AG08395 (cell line): ENCODE measurements at places on chromosomes 4 and X.

GRCh38 chr4:7987148-7987989 is 47.7 kb upstream of the AFAP1 start:
- DNase-seq: peak; percentile 75

- no peak for DNase-seq
These were observed 35.1 kb downstream of the ATG4A start for GRCh38 chrX:108126661-108127060.

GRCh38 chr4:38681281-38681991 is 17.4 kb downstream of the KLF3 start:
- no peak for DNase-seq

GRCh38 chr4:143477487-143477886 is 36.0 kb upstream of the SMARCA5 start:
- no peak for DNase-seq

DNA sequence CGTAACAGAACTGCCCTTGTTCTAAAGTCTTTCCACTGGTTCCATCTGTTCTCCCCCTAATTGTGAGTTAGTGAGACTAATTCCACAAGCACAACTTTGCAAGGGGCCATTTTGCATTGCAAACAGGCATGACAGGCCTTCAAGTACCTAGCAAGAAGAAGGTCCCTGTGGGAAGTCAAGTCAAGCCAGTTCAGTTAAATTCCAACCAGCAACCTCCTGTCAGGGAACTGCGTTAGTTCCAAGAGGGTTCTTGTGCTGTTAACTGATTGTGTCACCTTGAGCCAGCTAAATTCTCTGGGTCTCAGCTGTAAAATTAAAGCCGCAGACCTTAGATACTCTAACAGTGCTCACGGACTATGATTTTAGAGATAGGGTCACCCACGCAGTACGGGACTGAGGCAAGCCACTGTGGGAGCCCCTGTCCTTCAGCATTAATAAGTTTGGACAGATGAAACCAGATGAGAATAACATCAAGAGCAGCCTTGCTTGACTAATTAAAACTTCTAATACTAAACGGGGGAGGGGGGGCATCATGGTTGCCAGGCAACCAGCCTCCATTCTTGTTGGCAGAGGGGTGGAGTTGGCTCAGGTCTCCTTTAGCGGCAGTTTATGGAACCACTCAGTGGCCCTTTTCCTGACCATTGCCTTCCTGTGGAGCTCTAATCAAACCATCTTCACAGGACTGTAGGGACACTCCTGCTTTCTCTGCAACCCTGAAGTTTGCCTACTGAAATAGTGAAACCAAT is 24.1 kb upstream of the TMEM150C start:
- no peak for DNase-seq

GRCh38 chr4:119038116-119038841 is 97.4 kb upstream of the MYOZ2 start:
- peak; percentile 34 for DNase-seq

GRCh38 chr4:149291463-149291862 is 524.2 kb downstream of the IQCM start:
- DNase-seq: no peak

GRCh38 chrX:12174358-12174757 is 36.1 kb downstream of the FRMPD4 start:
- no peak for DNase-seq

DNA sequence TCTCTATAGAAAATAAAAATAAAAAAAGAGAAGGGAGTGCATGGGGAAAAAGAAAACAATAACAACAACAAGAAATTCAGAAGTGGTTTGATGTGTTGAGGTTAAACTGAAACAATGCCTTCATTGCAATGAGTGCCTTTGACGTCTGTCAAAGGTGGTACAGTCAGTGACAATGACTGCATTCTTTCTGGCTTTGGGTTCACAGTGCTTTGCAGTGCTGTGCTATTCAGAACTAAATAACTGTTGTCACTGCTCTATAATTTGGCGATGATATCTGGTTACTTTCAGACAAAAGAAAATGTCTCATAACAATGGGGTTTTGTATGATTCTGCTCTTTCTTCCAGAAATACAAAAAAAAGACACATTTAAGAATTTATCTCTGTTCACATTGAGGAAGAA is 488.6 kb upstream of the MAGEB2 start:
- no peak for DNase-seq

DNA sequence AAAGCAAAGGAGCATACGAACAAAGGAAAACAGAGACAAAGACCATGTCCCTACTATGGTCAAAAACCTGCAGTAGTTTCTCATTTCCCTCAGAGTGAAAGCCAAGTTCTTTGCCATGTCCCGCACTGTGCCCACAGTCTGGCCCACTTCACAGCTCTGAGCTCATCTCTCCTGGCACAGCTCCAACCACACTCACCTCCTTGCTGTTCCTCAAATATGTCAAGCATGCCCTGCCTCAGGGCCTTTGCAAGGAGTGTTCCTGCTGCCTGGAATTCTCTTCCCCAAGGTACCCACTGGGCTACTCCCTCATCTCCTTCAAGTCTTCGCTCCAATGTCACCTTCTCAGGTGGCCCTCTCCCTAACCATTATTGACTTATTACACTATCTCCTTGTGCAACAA is 72.1 kb downstream of the COX18 start:
- no peak for DNase-seq

DNA sequence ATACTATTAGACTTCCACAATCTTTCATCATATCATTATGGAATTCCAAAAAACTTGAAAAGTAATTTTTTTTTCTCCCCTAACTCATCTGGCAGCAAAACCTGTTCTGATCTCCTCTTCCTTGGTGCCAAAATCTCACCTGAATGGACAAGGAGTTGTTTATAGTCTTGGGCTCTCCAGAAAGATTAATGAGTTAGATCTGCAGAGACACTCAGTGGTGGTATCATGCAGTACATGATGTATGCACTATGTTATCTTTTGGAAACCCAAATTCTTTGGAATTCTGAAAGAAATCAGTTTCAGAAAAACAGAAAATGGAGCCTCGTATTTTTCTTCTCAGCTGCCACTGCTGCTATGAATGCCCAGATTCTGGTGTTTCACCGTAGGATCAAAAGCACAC is 11.7 kb downstream of the GPM6B start:
- no peak for DNase-seq

GRCh38 chr4:6873792-6874461 is 35.7 kb upstream of the TBC1D14 start:
- DNase-seq: peak; percentile 63

GRCh38 chr4:46922205-46922604 is 13.2 kb upstream of the COX7B2 start:
- no peak for DNase-seq

DNA sequence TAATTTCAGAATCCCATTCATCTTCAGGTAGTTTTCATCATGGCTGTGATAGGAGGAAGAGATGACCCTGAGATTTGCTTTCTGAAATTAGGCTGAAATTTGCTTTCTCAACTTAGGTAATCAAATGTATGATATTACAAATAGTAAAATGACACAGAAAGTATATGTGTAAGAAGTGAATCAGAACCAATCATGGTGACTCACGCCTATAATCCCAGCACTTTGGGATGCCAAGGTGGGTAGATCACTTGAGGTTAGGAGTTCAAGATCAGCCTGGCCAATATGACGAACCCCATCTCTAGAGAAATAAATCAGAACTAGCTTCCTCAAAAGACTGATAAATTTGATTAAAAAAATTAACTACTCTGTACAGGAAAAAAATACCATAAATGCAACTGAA is 555.4 kb downstream of the STPG2 start:
- no peak for DNase-seq

- DNase-seq: no peak
These were observed 61.3 kb downstream of the HOPX start for GRCh38 chr4:56619816-56620215.

DNA sequence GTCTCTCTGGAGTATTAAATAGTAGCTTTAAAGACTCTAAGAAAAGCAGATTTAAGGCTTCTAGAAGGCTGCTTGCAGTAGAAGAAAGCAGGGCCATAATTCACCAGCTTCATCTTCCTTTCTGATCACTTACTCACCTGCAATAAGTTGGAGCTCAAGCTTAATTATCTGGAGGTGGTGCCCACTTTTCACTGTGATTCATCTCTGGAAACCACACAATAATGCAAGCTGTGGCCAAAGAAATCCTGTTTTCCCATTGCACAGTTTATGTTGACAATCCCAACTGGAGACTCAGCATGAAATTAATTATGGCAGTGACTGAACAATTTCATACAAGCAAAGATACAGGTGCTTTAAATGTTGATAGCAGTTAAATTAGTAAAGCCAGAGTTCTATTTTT is 14.7 kb downstream of the CWH43 start:
- DNase-seq: no peak

DNA sequence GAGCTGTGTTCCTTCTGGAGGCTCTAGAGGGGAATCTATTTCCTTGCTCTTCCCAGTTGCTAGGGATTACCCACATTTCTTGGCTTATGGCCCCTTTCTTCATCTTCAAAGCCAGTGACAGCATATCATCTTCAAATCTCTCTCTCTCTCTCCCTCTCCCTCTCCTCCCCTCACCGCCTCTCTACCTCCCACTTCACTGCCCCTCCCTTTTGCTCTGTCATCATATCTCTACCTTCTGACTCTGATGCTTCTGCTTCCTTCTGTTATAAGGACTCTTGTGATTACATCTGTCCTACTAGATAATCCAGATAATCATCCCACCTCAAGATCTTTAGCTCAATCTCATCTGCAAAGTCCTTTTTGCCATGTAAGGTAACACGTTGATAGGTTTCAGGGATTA is 93.1 kb upstream of the TEX13D start:
- DNase-seq: no peak

DNA sequence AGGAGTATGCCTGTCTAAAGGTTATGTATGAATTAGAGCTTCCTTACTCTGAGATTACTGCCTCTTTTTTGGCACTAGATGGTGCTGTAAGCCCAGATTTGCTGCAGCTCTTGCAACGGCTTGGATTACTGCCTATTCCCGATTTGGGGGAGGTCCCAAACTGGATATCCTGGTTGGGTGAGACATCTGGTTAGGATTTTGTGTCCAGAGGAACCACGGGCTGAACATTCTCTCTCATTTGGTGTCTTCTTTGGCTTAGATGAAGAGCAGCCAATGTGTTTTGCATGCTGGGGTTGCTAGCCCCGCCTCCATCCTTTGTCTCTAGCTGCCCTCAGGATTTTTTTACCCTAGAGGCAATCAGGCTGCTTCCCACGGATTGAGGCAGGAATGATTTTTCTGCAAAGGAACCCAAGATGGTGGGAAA is 31.9 kb downstream of the F8A1 start:
- DNase-seq: peak; percentile 65

DNA sequence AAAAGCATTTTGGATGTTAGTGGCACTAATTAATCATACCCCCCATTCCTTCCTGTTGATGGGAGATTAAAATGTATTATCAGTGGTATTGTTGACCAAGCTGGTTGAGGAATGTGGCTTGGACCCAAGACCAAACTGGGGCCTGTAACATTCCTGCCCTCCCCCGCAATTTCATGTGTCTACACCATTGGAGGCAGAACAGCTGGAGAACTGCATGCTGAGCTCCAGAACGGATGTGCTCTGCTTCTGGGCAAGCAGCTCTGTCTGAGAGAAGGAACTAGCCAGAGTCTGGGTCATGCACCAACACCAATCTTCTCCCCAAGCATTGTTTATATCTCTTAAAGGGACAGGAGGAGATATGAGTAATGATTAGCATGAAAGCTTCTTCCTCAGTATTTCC is 185.5 kb downstream of the CEP135 start:
- DNase-seq: no peak

DNA sequence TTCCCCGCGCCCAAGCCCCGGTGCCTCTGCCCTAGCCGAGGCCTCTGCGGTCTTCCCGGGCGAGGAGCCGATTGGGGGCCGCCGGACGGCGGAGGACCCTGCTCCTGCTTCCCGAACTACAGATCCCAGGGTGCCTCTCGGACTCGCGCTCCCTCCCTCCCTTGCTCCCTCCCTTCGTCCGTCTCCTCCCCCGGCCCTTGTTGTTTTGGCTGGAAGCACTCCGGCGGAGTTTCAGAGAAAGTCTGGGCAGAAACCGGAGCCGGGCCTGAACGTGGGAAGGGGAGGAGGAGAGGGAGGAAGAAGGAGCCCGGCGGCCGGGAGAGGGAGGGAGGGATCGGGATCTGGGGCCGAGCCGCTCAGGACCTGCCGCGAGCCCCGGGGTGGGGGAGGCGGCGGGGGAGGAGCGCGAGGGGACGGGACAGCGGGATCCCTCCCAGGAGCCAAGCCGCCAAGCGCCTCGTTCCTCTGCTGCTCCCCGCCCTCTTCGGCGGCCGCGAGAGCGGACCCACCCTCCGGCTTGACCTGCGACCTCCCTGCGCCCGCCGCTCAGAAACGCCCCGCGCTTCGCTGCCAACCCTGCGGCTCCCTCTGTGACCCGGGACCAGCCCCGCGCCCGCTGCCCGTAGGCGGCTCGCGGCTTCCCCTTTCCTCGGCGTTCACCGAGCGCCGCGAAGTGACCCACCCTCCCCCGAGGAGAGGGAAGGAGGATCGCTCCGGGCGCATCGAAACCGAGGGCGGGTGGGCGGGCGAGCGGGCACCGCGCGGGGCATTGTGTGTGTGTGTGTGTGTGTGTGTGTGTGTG is 496 bp upstream of the GAB1 start:
- peak; percentile 76 for DNase-seq

DNA sequence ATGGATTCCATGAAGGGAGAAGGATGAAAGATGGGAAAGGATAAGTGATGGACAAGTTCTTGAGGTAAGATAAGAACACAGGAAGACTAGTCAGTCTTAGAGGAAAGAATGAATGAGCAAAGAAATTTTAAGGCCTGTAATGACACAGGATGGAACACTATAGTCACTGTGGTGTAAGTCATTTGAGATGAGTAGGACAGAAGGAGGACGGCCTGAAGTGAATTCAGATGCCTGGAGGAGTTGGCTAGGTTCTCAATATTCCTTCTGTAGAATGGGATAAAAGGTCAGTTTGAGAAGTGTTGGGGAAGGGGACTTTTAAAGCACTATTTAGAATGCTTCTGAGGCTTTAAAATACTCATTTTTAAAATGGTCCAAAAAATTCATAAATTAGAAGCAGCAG is 3.9 kb downstream of the MSMO1 start:
- DNase-seq: no peak

- DNase-seq: no peak
These were observed 133.0 kb upstream of the TMLHE start for GRCh38 chrX:155745792-155746191.
